ENCODE measurements at places on chromosomes 7 and 10.

DNA sequence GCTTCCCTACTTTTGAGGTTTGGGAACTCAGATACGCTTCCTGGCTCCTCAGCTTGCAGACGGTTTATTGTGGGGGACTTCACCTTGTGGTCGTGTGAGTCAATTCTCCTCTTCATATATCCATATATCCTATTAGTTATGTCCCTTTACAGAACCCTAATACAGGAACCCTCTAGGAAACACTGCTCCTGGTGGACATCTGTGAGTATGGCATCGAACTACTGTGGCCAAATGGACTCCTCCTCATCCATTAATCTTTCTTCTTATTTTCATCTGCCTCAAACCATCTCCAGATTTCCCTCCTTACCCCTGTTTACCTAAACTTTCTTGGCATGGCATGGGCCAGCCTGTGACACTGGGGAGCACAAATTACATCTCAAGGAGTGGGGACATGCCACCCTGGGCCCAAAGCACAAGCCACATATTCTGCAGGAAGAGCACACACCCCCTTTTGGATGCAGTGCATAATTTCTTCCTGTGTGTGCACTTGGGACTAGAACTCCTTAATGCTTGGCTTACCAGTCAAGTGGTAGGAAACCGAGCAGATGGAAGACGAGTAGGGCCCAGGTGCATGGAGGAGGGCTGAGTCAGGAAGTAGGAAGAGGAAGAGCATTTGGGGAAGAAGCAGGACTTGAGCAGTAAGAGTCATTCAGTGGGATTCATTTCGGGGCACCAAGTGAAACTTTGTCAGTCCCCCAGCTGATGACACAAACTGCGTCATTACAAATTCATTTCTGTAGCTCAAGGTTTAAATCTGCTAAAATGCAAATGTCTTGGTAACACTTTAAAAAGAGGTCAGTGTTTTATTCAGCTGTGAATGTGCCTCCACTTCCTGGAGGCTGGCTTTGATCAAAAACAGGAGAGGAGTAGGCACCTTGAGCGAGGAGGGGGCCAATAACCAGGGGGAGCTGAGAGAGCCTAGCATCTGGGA is 80.8 kb upstream of the PLXNA4 start:
- DNase-seq: no peak

DNA sequence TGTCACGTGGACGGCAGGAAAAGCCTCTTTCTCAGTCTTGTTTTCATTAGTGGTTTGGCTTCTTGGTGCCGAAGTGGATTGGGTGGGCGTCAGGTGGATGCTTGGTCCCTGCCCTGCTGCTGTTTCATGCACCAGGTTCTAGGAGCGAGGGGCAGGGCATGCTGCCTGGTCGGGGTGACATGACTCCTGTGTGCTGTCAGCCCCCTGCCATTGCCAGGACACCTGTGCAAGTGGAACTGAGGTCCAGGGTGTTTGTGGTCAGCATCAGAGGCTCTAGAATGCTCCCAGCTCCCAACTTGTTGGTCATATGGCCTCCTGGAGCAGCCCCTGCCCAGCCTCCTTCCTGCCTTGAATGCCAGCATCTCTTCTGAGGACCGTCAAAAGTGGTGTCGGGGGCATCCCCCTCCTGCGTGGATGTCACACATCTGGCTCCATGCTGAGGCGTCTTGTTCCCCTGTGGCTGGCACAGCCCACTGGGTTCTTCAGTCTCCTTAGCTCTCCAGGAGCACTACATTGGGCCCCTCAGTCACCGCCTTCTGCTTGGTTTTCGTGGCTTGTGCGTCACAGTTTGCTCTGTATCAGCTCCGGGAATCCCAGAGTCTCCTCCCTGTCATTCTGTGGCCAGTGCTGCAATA is 24.8 kb downstream of the ADCY1 start:
- DNase-seq: no peak

DNA sequence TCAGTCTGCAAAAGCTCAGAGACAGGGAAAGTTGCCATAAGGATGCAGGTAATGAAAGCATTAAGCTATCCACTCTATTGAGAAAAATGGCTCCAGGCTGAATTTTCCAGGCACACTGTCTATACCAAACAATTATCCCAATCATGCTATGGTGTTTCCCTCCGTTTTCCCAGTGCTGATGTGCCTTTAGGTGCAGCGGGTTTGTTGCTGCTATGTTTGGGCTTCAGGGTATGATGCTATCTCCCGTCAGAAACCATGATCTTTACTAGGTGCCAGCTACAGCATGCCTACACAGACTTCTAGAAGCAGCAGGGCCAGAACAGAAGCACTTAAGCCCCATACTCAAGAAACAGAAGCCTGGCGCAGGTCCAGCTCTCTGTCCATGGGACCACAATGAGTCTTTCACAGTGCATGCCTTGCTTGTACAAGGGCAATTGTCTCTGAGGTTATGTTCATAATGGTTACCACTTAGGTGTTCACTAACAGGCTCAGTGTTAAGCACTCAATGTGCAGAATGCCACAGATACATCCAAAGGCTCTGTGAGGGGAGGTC is 19.4 kb downstream of the STEAP1B start:
- no peak for DNase-seq

- DNase-seq: no peak
These were observed 84.0 kb downstream of the ANLN start for GRCh38 chr7:36473454-36474282.

DNA sequence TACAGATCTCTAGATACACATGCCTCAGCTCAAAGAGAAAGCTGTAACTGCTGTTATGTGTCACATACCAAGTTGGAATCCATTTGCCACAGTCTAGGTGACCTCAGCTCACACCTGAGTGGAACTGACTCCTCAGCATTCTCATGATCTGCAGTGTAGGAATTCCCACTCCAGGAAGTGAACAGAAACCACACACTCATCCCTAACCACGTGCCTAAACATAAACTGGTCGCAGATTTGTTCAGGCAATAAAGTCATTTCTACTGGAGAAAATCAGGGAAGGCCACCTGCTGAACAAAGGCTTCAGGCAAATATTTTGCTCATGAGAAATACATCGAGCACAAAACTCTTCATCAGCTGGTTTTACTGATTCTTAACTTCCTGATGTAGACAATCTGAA is 23.0 kb upstream of the ZMYND11 start:
- DNase-seq: no peak

- DNase-seq: no peak
These were observed 51.2 kb upstream of the CDK13 start for GRCh38 chr7:39898867-39899266.

DNA sequence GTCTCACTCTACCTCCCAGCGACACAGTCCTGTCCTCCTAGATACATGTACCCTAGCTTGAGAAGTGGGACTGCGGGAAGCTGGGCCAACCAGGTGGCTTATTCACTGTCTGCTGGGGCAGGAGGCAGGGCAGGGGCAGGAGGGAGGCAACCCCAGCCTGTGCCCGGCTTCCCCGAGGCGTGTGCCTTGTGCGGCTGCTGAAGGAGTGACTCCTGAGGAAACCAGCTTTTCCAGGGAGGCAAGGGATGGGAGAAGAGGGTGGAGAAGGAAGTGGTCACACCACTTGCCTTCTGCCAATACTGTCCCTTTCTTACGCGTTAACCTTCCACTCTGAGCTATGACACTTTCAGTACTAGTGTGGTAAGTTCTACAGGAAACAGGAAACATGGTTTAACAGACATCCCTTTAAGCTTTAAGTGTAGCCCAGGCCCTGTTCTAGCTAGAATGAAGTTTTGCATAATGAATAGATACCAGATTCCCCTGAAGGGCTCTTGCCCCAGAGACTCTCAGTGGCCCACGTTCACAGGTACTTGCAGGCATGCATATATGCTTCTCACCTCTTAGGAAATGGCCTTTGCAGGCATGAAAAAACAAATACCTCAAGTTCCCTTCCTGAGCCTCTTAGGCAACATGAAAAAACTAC is 40.6 kb downstream of the SYPL1 start:
- DNase-seq: no peak

DNA sequence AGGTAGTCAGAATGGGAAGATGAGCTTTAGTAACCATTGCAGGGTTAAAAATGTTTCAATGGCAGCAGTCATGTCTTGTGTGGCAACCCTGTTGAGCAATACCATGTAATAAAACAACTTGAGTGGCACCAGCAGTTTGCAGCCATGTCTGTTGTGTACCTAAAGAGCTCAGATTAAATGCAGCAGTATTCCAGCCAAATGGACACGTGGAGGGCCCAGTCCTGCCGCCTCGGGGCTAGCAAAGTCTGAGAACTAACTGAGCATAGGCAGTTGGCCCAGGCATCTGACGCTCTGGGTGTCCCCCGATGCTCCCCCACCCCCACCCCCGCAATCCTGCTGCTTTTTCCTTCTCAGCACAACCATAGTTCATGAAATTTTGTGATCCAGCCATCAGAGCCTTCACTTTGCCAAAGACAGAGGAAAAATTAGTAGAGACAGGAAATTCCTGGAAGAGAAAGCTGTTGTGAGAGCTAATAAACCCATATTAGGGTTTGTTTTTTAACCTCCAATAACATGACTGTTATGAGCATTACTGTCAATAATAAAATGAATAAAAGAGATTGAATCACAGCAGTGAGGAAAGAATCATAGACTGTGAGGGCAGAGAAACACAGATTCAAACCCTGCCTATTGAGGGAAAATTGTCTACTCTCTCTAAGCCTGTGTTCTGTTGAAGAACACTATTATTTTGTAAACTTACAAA is 220.6 kb upstream of the RHOBTB1 start:
- no peak for DNase-seq

GRCh38 chr10:29615195-29615594 is 19.6 kb downstream of the SVIL start:
- no peak for DNase-seq

DNA sequence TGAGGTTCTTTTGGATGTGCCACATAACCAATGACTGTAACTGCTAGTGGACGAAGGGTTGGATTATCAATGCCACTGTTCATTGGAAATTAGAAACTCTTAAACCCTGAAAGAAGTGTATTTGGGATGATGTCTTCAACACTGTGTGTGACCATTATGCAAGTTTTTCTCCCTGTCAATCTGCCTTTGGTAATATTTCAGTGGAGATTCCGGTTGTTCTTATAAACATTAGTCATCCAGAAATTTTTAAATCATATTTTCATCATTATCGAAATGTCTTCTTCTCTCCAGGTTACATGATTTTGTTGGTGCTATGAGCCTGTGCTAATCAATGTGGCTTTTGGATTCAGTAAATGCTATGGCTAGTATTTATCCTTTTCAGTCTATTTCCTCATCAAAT is 61.7 kb upstream of the KLF6 start:
- no peak for DNase-seq

- no peak for DNase-seq
These were observed 45.1 kb downstream of the CNNM2 start for GRCh38 chr10:102962951-102963755.
